ENCODE measurements at places on chromosomes 1 and 21.
A peak's percentile ranks its signal among the peaks of the same experiment; 100 is the strongest.

DNA sequence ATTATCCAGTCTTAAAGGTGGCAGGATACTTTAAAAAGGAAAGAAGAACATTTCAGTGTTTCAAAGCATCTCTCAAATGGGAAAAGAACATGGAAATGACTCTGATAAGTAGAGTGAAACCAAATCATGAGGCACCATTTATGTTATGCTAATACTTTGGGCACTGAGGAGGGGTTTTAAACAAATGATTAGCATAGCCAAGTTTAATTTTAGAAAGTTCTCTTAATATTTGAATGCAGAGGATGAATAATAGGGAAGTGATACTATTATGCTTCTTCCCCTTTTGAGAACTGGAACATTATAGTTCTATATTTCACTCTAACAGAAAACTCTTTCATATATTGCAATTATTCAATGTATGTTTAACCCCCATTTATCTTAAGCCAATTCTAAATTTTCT lies 1181.9 kb upstream of the PRMT6 start:
- DNase-seq, result no peak

DNA sequence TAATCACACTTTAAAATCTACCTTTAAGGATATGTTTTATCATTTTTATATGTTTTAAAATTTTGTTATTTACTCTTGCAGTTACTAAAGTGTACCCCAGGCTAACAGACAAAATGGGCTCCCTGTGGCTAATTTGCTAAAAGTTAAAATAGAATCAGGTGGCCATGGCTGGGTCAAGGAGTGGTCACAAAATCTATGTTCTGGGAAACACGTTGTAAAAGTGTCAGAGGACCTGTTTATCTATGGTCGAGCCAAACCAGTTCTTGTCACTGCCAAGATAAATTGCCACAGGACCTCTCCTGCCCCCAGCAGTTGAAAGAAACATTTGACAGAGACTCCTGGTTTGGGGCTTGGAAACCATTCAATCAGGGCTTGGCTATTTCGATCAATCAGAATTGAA lies 21.2 kb upstream of the TTLL7 start:
- DNase-seq, result no peak

DNA sequence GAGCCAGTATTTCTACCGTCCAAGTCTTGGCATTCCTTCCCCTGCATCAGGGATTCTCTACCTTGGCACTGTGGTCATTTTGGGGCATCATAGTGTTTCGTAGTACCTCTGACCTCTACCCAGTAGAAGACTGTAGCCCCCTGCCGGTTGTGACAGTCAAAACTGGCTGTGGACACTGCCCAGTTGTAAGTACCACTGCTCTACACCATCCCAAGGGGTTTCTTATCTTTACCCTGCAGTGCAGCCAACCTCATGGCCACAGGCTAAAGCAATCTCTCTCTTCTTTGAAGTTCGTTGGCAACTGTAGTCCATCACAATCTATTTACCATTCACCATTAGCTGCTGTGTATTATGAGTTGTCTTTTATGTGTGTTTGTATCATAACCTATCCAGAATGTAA lies 29.3 kb upstream of the ERO1B start:
- DNase-seq, result no peak

DNA sequence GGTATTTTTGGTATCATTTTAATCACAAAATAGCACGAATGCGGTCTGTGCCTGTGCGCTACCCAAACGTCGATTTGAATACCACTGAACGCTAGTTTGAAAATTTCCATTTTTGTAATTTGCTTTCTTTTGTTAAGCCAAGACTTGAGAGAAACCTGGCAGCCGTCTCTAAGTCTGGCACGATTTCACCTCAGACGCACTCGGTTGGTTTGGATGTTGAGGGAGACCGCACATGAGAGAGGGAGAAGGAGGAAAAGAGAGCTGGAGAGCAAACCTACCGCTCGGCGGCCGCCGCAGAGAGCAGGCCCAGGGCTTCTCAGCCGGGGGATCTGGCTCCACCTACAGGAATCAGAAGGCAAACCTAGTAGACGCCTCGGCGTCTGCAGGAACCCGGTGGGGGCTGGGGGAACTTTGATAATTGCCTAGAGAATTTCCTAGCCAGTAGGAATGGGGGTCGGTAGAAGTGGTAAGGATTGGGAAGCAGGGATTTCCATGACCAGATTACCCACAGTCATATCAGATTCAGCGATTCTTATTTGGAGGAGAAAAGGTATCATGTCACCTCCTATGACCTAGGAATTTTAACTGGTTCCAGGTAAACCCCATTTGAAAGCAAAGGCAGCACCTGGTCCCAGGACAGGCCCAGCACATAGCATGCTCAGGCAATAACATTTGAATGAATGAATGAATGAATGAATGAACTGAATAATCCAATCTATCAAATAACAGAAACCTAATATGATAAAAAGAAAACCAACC lies 83.2 kb downstream of the TM2D1 start:
- DNase-seq, result peak; percentile 59

DNA sequence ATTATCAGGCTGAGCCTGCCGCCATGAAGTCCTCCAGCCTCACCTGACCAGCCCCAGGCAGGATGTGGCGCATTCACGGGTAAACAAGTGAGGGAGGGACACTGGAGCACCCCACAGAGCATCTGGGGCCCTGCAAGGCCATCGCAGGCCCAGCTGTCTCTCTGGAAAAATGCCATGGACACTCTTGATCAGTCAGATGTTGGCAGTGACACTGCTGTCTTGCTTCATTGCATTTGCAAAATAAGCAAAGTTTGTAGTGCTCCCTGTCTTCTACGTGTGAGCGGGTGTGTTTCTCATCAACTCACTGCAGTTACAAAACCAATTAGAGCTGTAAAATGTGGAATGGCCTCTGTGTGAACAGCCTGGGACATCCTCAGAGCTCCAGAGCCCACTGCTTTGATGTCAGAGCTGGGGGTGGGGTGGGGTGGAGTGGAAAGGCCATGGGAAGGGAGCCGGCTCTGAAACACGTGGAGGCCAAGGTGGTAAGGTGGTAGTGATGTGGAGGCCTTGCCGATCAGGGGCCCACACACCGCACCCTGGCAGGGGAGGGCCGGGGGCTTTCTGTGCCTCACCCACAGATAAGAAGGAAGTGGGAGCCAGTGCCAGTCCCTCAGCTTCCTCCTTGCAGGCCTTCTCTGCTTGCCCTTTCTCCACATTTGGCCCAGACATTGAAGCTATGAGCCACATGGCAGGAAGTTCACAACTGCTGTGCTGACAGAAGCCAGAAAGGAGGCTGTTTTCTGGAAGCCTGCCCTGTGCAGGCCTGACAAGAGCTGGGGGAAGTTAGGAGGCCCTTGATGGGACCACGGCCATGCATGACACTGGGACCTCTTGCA lies 254.9 kb downstream of the RHOU start:
- DNase-seq, result no peak

DNA sequence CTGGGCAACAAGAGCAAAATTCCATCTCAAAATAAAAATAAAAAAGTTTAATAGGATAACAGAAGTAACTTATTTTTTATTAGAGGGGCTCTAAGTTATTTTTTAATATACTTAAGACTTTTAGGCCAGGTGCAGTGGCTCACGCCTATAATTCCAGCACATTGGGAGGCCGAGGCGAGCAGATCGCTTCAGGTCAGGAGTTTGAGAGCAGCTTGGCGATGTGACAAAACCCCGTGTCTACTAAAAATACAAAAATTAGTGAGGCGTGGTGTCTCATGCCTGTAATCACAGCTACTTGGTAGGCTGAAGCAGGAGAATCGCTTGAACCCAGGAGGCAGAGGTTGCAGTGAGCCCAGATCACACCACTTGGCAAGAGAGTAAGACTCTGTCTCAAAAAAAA lies 180.5 kb upstream of the NR5A2 start:
- DNase-seq, result no peak

- DNase-seq, result no peak
Observed at GRCh38 chr1:14626869-14627607, 28.6 kb downstream of the KAZN start.

- DNase-seq, result peak; percentile 11
Observed at GRCh38 chr1:192516776-192517297, 58.7 kb upstream of the RGS1 start.

DNA sequence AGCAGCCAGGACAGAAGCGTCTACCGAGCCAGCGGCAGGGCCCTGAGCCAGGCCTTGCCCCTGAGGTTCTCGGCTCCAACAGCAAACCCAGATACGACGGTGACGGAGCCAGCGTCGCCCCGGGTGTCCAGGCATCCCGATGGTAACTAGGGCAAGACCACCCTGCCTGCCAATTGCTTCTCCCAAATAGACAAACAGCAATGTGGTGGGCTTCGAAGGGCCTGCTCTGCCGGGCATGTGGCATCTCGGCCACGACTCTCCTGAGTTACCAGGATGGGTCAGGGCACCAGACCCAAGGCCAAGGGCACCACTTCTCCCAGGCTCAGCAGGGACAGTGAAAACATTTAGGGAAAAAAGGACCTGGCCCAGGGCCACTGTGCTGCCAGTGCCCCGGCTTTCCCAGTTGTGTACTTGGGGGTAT lies 3.2 kb upstream of the ACTRT2 start:
- DNase-seq, result no peak

DNA sequence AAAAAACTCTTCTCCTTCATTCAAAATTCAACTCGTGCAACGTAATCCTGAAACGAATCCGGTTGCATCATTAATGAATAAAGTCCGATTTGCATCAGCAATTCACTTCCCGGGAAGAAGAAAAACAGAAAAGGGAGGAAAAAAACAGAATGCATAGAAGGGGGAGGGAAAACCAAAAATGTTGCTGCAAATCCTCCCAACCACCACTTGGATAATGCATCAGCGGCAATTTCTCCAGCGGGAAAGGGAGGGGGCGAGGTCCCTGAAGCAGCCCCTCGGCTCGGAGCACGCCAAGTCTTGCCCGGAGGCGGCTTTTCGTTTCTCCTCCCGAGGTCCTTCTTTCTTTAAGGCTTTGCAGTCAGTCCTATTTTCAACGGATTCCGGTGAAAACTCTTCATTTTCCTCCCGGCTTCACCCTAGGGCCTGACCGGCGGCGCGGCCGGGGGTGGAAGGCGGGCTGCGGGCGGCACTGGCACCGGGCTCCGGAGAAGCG lies 723 bp downstream of the CDC42BPA start:
- DNase-seq, result peak; percentile 2

DNA sequence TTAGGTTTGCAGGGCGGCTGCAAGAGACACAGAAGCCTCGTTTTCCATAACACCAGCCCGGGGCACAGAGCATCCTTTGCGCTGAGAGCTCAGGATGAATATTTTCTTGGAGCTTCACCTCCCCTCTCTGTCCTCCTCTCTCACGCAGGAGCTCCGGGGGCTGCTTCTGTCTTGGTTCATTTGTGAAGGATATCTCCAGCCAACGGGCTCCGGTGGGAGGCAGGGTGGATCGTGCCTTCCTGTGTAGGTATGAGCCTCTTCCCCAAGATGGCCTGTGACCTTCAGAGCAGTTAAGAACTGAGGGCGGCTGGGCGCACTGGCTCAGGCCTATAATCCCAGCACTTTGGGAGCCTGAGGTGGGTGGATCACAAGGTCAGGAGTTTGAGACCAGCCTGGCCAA lies 319.0 kb upstream of the C1orf174 start:
- DNase-seq, result no peak

All from activated T-cell treated with anti-CD3 and anti-CD28 coated beads for 48 hours (primary cell).